SJCRH30 (cell line): ENCODE measurements at places on chromosomes 12 and 14.

- DNase-seq: no peak
These were observed 29.3 kb downstream of the HECTD4 start for GRCh38 chr12:112352921-112353320.

DNA sequence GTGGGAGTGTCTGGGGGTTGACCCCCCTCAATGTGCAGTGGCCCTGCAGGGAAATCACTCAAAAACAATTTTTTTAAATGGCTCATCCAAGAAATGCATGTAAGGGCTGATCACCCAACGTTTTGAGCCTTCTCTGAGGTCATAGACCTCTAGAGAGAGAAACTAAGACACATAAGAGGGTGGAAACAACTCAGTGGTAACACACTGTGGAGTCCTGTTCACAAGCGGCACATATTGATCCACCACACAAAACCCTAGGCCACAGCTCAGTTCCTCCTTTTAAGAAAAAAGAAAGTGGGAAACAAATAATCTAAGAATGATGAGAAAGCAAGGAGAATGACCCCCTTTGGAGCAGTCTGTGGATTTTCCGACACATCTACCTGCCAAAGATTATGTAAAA lies 83.0 kb upstream of the METAP2 start:
- no peak for DNase-seq

DNA sequence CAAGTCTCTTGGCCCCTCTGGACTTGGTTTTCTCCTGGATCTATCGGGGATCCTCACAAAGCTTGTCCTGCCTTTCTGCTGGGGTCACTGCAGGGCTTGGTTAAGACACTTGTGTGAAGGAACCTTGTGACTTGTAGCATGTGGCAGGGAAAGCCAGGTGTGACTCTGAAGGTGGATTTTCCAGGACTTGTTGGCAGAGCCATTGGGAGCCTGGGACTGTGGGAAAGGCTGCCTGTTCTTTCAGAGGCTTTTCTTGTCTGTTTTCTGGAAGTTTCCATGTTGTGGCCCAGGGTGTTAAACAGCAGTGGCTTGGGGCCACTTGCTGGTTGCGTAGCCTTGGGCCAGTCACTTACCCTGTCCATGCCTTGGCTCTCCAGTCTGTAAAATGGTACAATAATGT lies 12.6 kb downstream of the KMT5A start:
- no peak for DNase-seq

GRCh38 chr12:92094751-92095161 lies 50.9 kb downstream of the BTG1 start:
- no peak for DNase-seq

DNA sequence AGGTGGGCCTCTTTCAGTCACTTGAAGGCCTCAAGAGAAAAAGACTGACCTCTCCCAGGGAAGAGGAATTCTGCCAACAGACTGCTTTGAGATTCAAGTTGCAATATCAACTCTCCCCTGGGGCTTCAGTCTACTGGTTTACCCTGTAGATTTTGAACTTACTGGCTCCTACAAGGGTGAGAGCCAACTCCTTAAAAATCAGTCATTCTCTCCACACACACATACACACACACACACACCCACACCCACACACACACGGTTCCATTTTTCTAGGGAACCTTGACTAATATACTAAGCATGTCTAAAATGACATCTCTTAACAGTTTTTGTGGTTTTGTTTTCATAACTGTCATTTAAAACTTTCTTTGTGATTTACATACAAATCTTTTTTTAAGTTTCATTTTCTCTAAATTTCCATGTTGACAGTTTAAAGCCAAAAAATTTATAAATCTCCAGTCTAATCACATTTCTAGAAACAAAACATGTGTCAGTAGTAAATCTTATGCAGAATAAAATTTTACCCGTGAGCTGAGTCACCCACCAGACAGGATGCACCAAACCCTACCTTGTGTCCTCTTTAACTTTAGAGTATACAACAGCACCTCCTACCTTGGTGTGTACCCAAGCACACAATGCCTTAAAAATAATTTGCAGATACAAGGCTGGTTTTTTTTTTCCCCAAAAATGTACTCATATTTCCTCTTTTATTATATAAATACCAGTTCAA lies 394.6 kb downstream of the AEBP2 start:
- peak; percentile 23 for DNase-seq

- no peak for DNase-seq
These were observed 297.8 kb downstream of the FOXG1 start for GRCh38 chr14:29064305-29064900.

DNA sequence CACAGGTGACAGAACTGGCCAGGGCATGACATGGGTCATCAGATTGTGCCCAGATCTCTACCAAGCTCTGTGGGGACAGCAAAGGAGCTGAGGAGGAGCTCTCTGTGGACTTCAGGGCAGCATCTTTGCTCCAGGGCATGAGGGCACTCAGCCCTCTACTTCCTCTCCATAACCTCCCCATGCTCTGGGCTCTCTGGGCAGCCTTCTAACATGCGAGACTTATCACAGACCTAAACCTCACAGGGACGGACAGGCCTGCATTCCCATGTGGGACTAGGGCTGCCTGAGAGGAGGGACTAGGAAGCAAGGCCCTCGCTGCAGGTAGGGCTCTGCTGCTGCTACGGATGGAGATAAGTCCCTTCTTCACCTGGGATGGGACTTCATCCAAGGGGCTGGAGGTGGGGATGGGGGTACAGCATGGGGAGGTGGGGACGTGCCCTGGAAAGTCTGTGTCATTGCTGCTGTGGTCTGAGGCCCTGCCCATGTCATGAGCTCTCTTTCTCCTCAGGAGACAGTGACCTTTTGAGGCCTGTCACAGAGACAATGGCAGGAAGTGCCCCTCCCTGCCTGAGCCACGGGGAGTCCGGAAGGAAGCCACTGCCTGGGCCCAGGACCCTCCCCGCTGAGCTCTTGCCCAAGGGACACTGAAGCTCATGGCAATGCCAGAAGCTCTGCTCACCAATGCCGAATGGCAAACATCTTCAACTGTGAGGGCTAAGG lies 44.1 kb downstream of the PITPNM2 start:
- DNase-seq: no peak

- no peak for DNase-seq
These were observed 13.2 kb downstream of the PXN start for GRCh38 chr12:120252071-120252906.

DNA sequence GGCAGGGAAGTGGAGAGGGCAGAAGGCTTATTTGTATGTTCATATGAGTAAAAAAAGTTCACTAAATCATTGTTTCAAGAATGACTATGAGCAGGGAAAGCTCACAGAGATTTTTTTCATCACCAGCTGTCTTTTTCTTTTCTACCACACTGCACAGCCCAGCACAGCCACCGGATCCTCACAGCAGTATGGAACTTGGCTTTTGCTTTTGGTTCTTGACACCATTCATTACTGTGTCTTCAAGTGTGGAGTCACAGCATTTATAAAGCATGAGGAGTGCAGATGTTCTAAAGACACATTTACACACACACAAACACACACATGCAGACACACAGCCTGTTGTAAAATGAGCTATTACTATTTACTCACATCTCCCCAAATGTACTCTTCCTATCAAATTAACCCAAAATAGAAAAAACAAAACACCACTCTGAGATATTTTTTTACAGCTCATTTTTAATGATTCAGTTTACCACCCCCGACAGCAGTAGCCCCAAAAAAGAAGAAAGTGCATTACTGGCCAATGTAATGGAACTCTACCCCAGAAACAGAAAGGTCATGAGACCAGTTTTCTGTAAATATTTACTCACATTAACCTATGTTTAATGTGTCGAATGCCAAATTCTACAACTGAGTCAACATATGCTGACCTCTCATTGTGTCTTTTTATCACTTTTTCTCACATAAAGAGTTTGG lies 60.5 kb downstream of the BTG1 start:
- no peak for DNase-seq

- DNase-seq: no peak
These were observed 172.0 kb upstream of the PELI2 start for GRCh38 chr14:55946231-55946630.

- no peak for DNase-seq
These were observed 31.8 kb downstream of the SLC8B1 start for GRCh38 chr12:113302886-113303640.

DNA sequence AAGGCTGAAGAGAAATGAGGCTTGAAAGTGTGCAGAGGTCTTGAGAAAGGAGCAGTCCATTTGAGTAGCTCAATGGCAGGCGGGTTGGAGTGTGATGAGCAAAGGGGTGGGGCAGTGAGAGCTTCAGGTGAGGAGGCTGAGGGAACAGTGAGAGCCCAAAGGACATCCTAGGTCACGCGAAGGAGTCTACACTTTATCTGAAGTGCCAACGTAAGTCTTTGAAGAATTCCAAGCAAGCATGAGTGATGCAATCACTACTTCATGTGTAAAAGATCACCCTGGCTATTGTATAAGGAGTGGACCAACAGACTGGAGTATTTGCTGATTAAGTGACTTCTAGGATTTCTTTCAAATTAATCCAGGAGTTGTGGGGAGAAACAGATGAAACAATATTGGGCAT lies 159.9 kb upstream of the HIF1A start:
- no peak for DNase-seq

DNA sequence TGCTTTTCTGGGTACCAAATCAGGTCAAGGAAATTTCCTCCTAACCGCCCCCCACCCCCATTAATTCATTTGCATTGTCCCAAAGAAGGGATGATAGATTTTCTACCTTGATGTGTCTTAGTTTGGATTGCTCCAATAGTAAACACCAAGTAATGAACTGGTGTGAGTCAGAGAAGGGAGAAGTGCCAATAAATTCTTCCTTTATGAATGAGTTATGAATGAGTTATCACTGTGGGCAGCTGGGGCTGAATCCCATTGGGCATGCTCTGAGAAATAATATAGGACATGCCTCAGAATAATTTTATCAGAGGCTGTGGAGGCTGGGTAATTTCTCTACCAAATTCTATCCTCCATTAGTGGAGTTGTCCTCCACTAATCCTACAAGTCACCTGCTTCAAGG lies 277.9 kb upstream of the FLRT2 start:
- no peak for DNase-seq

- no peak for DNase-seq
These were observed 372.5 kb downstream of the ZFP36L1 start for GRCh38 chr14:68420350-68420749.

GRCh38 chr14:52043690-52044089 lies 25.2 kb downstream of the NID2 start:
- peak; percentile 26 for DNase-seq

DNA sequence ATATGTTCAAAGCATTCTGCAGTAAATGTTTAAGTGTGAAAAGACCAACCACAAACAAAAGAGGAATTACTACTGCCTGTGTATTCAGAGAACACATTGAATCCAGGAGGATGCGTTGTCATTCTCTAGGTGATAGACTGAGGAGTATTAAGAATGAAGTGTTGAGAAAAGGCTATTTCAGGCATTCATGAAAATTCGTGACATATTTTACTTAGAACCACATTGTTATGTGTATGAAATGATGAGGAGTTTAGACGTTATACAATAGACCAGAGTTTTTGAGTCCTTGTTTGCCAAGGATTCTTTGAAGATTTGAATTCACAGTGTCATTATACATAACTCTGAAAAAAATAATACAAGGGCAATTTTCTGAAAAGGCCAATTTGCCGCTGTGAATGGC lies 251.8 kb downstream of the CCDC91 start:
- no peak for DNase-seq

GRCh38 chr12:53468282-53468681 lies 16.4 kb downstream of the PCBP2 start:
- no peak for DNase-seq
